ENCODE measurements at places on chromosomes 4 and X.

GRCh38 chr4:3466691-3467600 lies 3.8 kb downstream of the DOK7 start:
- DNase-seq = no peak

DNA sequence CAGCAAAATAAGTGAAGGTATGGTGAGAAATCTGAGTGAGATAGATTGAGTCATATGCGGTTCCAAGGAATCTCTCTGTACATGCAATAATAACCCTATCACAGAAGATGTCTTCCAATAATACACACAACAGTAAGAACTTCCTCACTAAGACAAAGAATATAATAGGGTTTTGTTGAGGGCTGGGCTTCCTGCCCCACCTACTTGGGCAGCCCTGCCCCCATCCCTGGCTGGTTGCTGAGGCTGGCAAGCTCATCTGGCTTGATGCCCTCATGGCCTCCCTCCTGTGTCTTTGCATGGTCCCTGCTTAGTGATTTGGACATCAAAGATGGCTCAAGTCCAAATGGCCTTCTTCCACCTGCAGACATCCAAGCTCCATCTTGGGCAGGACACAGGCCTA lies 2.7 kb downstream of the GEMIN8 start:
- DNase-seq = peak; percentile 15

- no peak for DNase-seq
Observed at GRCh38 chrX:20620306-20620705, 353.6 kb upstream of the RPS6KA3 start.

DNA sequence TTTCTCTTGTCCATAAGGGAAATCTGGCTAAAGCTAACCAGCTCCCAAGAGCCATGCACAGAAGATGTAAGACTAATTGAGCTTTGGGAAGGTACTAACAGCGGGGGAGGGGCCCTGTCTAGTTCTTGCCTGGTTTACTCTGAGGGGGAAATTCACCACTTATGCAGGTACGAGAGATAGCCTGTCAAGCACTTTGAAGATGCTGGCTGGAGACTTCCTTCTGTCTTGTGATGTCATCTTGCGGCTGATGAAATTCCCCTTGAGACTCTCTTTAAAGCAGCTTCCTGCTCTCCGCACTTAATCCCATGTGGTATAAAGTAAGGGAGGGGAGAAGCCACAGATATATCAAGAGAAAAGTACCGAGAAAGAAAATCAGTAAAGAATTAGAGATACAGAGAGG lies 345.3 kb downstream of the MAPK10 start:
- DNase-seq = no peak

DNA sequence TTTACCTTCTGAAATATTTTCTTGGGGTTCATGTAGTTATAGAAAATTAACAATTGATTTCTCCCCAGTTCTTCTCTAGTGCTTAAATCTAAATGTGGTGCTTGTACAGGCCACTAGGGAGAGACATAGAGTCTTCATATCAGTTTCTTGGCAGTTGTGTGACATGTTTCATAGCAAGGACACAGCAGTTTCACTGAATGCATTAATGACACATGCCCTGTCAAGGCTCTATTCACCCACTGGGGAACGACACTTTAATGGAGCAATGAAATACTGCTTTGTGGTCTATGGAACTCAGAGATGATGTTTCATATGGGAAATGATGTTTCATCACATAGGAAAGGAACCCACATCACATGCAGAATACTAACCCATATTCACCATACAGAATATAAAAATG lies 2.8 kb downstream of the VEGFC start:
- DNase-seq = no peak

GRCh38 chrX:110989447-110989846 lies 106.5 kb upstream of the PAK3 start:
- no peak for DNase-seq

GRCh38 chrX:40174001-40174853 lies 76.5 kb upstream of the BCOR start:
- DNase-seq = no peak

All from cerebellar nuclear complex (tissue), 1 donor.